CD4-positive, alpha-beta T cell treated with Interleukin-10 for 1 hour (primary cell): ENCODE measurements at places on chromosomes 13 and 19.
A peak's percentile ranks its signal among the peaks of the same experiment; 100 is the strongest.

GRCh38 chr19:11400798-11401197 is 16.7 kb upstream of the EPOR start:
- no peak for DNase-seq

DNA sequence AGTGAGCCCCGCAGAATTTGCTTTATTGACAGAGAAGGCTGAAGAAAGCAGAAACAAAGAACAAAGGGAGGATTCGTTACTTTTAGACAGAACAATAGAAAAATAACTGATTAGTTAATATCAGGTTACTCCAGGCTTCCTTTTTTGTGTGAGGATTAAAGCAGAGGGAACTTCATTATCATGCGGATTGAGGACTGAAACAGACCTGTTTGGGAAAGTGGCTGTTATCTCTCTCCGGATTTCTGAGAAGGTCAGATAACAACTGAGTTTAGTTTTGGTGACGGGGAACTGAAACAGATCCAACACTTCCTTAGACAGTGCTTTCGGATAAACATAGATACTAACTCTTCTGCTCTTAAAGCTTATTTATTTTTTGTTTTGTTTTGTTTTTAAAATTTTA is 246.4 kb upstream of the ZNF507 start:
- no peak for DNase-seq

DNA sequence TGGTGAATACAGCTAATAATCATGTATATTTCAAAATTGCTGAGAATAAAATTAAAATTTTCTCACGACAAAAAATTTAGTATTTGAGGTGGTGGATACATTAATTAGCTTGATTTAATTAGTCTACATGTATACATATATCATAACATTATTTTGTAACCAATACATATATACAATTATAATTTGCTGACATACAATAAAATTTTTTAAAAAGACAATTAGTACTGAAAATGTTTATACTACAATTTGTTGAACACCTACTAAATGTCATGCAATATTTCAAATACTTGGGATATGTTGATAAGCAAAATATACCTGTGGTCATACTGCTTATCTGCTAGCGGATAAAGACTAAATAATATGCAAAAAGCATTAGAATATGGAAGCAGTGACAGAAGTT is 586.5 kb downstream of the SLITRK6 start:
- DNase-seq = no peak

- no peak for DNase-seq
Observed at GRCh38 chr13:110092831-110093247, 214.1 kb downstream of the COL4A1 start.

GRCh38 chr13:44271915-44272341 is 101.7 kb upstream of the SERP2 start:
- no peak for DNase-seq

- DNase-seq = no peak
Observed at GRCh38 chr19:31641591-31641990, 292.4 kb upstream of the TSHZ3 start.

DNA sequence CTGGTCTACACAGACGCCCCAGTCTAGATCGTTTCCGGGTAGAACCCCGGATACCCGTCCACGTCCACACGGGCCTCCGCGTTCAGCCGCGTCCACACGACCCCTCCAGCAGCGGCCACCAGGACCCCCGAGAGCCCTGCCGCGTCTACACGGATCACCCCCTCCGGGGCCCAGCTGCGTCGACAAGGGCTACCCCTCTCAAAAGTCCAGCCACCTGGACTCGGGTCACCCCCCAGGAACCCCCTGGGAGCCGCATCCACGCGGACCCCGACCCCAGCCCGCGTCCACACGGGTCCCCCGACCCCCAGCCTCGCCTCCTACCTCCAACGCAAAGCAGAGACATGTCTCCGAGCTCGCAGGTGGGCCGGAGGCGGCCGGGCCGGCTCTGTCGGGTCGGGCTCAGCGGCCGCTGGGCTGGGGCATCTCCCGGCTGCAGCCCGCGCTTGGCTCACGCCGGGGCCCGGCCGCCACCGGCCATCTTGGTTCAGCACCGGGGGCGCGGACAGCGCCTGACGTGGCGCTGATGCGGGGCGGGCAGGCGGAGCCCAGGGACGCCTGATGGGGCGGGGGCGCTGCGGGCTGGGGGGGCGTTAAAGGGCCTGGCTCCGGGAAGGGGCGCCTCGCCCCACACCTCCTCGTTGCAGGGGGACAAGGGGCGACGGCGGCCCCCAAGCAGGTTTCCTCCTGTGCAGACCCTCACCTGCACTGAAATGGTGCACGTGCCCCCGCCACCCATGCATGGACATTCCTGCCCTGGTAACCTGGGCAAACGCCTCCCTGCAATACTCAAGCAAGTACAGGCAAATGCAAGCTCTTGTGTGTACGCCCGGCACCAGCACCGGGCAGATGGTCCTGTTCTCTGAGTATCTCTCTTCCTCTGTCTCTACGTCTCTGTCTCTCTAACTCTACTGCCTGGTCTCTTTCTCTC is at the start of gene UNC13A:
TSS of gene UNC13A (minus strand) at position 498 of the 928 bp plus-strand sequence. CDS start at position 343, 155 bp downstream.
- DNase-seq = peak; percentile 40

DNA sequence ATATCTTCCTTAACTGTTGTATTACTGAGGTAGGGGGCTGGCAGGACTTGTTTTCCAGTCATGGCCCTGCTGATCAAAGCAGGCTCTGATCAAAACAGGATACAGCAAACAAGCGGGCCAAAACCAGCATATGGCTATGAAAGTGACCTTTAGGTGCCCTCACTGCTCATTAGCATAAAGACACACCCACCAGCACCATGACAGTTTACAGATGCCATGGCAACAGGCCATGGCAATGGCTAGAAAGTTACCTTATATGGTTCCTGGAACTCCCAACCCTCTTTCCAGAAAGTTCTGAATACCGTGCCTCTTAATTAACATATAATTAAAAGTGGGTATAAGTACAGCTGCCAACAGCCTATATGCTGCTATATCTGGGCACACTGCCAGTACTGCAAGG is 551.4 kb upstream of the SGCG start:
- no peak for DNase-seq

DNA sequence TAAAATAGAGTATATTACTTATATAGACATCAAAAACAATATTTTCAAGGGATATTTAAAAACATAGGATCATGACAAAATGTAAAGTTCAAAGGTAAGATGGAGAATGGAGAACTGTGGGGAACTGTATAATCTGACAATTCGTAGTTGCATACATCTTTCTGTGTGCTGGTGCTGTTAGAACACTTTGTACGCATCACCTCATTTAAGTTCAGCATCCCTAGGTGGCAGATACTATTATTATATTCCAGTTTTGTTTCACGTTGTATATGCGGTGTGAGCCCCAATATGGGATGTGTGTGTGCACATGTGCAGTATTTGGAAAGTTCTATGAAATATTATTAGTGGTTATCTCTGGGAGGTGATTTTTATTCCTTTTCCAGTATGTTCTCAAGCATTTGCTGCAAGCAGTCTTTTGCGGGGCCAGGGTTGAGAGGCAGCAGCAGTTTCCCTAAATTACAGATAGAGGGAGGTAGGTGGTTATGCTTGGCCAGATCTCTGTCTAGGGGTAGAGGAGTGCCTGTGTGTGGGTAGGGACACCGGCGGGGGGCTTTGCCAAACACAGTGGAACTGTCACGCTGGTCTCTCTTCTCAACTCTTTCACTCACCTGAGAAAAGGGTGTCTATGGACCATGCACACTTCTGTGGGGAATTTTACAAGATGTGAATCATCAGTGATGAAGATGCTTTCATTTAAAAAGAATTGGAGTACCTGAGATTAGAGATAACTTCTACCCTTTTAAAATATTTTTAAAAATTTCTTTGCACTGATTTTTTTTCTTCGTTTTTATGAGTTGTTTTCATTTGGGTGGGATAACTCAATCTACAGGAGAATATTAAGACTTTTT is 55.6 kb upstream of the ALOX5AP start:
- peak; percentile 56 for DNase-seq

- no peak for DNase-seq
Observed at GRCh38 chr19:16445238-16446107, 26.3 kb downstream of the EPS15L1 start.

DNA sequence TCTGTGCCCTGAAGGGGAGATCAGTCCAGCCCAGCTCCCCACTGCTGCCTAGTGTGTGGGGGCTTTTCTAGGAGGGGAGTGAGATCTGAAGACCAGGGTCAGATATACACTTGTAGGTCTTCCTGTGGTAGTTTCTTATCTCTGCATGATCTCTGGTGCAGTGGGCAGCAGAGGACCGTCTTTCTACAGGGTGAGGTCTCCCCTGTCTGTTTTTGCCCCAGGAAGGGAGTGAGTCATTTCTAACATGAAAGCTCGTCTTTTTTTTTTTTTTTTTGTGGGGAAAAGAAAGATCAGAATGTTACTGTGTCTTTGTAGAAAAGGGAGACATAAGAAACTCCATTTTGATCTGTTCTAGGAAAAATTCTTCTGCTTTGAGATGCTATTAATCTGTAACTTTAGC is 8.8 kb upstream of the ZNF808 start:
- no peak for DNase-seq

- DNase-seq = no peak
Observed at GRCh38 chr13:24615114-24615513, 65.1 kb upstream of the ATP12A start.

- DNase-seq = no peak
Observed at GRCh38 chr13:102915393-102915930, 69.6 kb downstream of the ERCC5 start.

DNA sequence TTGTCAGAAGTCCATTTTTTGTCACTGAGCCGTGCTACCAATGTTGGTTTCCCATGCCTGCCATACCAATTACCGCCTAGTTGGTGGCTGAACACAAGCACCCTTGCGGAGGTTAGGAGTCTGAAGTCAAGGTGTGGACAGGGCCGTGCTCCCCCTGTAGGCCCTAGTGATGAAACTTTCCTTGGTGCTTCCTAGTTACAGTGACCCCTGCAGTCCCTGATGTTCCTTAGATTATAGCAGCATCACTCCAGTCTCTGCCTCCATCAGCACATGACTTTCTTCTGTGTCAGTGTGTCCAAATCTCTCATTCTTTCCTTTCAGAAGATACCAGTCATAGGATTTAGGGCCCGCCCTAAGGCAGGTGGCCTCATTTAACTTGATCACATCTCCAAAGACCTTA is 99.0 kb downstream of the MYO16 start:
- no peak for DNase-seq

- peak; percentile 33 for DNase-seq
Observed at GRCh38 chr19:3785451-3785937, 687 bp downstream of the MATK start.
